ENCODE measurements at places on chromosomes 11 and 22. TPM values are rescaled to one million over a fixed set of nuclear protein-coding genes. Genes with fewer than 3 reads are reported as not detected.

GRCh38 chr11:93494357-93494756, 48.8 kb downstream of the SMCO4 start:
- no peak for DNase-seq

DNA sequence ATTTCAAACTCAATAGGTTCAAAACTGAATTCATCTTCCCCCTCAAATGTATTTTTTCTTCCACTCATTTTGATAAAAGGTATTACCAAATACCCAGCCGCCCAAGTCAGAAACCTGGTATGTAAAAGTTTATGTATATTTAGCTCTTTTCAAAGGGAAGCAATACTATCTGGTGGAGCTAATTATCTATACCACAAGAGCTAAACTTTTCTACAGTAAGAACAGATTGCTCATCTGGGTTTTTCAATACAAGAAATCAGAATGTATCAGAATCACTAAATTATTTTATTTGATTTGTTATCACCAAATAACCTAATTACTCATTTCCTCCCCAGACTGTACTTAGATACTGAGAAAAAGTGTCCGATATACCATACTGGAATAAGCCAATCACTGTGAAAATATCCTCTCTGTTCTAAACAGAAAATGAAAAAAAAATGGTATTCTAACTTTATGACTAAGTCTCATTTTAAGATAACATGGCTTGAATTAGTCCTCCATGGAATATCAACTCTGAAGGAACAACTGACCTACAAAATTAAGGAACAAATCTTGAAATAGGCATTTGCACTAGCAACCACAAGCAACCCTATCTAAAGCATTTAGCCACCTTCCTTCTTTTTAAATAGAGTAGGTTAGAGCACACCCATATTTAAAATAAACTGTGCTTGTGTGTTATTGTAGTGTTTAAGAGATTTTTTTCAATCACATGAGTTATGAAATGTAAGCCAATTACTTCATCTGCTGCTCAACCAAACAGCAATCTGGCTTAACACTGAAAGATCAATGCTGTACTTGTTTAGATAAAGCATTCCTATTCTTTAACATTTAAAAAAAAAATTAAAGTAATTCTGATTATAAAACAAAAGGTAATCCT, 35.0 kb downstream of the RDX start:
- no peak for DNase-seq

DNA sequence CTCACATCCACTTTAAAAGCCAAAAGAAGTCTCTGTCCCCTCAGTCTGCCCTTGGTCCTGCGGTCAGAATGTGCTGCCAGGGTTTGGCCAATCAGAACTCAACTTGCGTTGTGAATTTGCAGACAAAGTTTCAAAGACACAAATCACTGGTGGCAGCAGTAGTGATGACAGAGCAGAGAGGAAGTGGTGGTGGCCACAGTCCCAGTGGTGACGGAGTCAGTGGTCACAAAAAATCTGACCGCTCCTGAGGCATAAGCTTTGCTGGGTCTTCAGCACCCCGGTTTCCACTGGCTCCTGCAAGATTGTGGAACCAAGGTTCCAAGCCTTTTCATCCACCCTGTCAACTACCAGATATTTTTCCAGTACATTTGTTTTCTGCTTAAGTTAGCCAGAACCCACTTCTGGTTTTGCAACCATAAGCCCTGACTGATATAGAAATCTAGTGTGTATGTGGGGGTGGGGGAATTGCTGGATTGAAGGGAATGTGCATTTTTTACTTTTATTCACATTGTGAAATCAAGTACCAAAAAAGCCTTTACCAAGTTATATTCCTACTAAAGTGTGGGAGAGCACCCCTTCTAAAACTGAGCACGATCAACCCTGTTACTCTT, 112.3 kb downstream of the TMPRSS5 start:
- no peak for DNase-seq

GRCh38 chr11:62832336-62833234, at the start of gene TEX54:
Gene TEX54, minus strand, starts transcription at chr11:62832841.
- DNase-seq, result peak; percentile 12

GRCh38 chr11:2409611-2410468, 9.3 kb downstream of the TSSC4 start:
- no peak for DNase-seq

GRCh38 chr11:77071077-77071476, 4.3 kb downstream of the CAPN5 start:
- DNase-seq, result no peak

- no peak for DNase-seq
Observed at GRCh38 chr22:37639070-37639760, at the start of gene SH3BP1. Gene SH3BP1, plus strand, starts transcription at chr22:37639669. Its CDS starts 119 bp downstream, at chr22:37639788.

DNA sequence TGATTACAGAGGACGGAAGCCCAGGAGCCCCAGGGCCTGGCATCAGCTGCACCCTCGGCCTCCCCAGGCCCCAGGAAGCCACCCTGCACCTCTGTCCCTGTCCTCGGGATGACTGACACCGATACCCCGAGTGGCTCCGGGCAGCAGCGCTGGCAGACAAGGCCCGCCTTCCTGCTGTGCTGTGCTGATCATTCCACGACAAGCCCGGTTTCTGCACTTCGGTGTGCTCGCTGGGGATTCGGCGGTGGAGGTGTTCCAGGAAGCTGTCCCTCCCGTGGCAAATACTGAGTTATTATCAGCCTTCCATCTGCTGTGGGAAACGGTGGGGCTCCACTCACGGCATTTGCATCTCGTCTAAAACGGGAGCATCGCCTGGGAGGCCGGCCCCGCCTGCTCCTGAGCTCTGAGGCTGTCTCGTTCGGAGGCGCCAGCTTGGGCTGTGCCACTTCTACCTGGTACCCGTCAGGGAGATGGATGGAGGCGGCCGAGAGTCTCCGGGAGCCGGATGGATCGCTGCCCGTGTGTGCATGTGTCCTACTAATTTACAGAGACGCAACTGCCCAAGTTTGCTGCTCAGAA, 506.1 kb downstream of the BRD1 start:
- peak; percentile 50 for DNase-seq

- DNase-seq, result no peak
Observed at GRCh38 chr11:78220218-78221157, 31.8 kb downstream of the USP35 start.

DNA sequence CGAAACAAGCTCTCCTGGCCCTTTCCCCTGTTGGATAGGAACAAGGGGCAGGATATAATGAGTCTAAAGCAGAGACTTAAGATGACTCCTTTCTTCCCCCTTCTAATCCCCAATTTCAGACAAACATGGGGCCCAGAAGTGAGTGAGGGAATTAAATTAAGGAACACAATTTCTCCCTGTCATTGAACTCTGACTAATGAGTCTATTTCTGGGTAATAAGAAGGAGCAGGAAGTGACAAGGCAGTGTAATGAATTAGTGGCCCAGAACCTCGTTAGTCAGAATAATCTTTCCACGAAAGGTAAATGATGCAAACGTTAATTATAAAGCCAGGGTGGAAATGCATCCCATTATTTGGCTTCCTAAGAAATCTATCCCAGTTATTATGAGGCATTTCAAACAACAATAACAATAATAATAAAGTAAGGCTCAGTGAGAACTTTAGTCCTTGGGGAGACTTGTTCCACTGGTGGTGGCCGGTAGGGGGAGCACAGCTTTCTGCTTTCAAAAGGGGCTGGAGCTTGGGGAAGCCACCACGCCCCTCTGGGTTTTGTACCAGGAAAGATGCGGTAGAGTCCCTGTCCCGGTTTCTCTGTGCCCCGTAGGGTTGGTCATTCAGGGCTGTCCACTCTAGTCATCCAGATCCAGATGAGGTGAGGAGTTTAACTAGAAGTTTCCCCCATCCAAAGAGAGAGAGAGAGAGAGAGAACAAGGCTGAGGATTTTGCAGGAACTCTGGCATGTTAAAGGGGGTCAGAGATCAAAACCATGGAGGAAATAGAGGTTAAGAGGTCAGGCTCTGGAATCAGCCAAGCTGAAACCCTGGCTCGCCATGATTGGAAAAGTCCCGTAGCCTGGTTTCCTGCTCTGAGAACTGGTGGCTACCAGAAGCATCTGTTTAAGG, 298.3 kb downstream of the NTM start:
- DNase-seq, result no peak

DNA sequence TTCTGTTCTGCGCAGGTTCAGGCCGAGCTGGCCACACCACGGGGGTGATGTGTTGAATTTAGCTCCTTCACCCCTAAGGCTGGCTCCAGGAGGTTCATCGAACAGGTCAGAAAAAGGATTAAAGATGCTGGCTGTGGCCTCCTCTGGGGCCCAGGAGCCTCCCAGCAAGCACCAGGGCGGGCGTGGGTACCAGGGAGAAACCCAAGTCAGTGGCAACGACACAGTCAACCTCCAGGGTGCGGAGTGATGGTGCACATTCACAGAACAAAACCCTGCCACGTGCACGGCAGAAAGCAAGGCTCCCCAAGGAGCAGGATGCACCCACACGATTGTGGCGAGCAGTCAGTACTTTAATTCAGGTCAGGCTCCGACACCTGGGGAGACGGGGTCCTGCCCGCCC, 10.8 kb downstream of the C11orf24 start:
- DNase-seq, result no peak

- peak; percentile 86 for DNase-seq
Observed at GRCh38 chr11:57456960-57457642, 3.2 kb upstream of the RTN4RL2 start.

SMC1B gene
- not detected for total RNA-seq

GRCh38 chr11:21811572-21811971, 381.3 kb upstream of the ANO5 start:
- DNase-seq, result no peak

- DNase-seq, result no peak
Observed at GRCh38 chr22:25624476-25624875, 60.0 kb downstream of the GRK3 start.

GRCh38 chr11:31254415-31254814, 115.1 kb downstream of the DCDC1 start:
- DNase-seq, result no peak

DNA sequence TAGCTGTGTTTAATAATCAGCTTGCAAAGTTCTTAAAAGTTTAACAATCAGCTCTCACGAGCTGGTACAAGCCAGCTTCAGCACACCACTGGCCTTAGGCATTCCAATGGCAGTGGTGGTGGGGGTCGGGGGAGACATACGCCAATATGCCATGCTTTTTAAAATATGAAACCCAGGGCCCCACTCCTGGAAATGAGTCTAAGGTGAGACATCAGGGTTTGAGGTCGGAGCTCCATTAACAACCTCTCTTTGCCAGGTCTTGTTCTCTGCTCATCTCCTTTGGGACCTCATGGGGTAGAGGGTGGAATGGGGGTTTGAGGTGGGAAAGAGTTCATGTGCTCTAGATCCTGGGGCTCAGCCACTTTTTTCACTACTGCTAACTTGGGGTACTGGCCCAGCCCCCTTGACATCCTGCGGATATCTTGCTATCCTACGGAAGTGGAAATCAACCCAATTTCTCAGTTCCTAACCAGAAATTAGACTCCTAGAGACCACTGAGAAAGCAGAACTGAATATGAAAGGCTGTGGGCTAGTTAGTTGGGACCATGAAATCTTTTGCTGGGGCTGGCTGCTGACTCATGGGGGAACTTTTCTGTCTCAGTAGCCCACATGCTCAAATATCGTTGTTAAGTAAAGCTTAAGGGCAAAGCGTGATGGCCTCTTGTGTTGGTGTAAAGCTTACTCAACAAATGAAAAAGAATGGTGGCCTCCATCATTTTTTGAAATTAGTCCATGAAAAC, 90.1 kb downstream of the PDHX start:
- DNase-seq, result no peak

- no peak for DNase-seq
Observed at GRCh38 chr22:48920776-48921241, 906.9 kb downstream of the BRD1 start.

SLC1A2 gene
- 135 TPM for total RNA-seq

DNA sequence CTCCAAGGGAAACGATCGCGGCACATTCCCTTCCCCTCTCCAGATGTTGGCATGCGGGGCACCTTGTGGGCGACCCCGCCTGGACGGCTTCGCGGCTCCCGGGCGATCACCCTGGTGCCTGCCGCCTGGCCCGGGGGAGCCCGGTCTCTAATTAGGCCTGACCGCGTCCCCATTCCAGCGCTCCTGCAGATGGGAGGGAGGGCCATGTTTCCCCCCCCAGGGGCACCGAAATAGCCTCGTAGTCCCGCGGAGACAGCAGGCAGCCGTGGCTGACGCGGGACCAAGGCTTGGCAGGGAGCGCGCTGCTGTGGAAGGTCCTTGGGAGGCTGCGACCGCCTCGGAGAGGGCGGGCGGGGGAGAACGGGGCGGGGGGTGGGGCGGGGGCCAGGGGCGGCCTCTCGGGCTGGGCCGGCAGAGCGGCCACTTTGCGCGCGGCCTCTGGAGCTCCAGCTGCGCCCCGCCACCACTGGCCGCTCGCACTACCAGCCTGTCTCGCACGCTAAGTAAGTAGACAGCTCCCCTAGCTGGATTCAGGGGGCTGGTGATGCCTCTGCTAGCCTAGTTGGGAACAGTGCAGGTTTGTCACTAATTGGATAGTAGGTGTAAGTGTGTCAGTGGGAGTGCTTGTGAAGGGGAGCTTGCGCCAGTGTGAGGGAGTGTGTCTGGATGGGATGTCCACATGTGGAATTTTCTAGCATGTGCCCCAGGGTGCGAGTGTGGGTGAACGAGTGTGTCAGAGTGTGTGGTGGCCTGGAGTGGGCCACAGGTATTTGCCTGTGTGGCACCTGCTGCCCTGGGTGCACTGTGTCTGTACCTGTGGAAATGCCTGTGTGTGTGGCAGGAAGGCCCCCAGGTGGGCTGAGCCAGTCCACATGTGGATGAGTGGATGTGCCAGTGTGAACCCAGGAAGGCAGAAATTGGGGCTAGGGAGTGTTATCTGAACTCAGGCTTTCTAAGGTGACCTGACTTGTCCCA, at the start of gene INSC:
Gene INSC (plus strand): TSS at position 423 of the 975 bp plus-strand sequence. CDS start 34,252 bp downstream, outside the sequence.
- DNase-seq, result peak; percentile 5

CABP4 gene
- 0.27 TPM for total RNA-seq

DNA sequence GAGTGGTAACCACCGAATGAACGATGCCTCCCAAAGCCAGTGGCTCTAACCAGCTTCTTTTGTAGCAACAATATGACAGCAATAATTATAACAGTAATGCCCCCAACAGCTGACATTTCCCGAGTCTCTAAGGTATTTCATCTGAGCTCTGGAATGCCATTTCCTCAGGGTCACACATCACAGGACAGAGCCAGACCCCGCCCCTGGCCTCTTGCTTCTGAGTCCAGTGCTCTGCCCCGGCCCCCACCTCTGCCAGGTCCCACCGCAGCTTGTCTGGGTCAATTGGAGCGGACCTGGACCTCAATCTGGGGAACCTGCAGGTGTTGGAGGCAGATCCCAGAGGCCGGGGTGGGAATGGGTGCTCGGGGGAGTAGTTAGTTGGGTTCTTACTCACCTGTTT, 63.8 kb downstream of the IGLL1 start:
- DNase-seq, result no peak

DNA sequence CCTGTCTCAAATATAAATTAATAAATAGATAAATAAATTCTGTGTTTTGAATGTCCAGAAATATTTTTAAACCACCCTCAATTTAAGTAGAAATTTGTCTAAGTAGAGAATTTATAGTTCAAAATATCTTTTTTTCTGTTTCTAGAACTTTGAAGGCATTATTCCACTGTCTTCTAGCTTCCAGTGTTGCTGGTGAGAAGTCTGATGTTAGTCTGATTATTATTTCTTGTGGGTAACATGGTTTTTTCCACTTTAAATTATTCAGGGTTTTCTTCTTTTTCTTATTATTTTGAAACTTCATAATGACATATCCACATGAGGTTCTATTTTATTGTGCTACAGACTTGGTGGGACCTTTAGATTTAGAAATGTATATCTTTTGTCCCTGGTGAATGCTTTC, 46.4 kb upstream of the HEPHL1 start:
- no peak for DNase-seq

All from cerebellum (tissue), 4 donors.